ENCODE measurements at places on chromosomes 11 and 22. TPM values are rescaled to one million over a fixed set of nuclear protein-coding genes. Genes with fewer than 3 reads are reported as not detected.

PKDREJ gene
- not detected for total RNA-seq

KRTAP5-8 gene
- not detected for total RNA-seq

- DNase-seq, result no peak
These were observed 2.7 kb upstream of the VPS37C start for GRCh38 chr11:61163714-61164605.

OR51B2 gene
- total RNA-seq, result not detected

GRCh38 chr11:1642288-1643145 lies 12.9 kb downstream of the KRTAP5-5 start:
- no peak for DNase-seq

RBM4B gene
- 15.6 TPM for total RNA-seq

DNA sequence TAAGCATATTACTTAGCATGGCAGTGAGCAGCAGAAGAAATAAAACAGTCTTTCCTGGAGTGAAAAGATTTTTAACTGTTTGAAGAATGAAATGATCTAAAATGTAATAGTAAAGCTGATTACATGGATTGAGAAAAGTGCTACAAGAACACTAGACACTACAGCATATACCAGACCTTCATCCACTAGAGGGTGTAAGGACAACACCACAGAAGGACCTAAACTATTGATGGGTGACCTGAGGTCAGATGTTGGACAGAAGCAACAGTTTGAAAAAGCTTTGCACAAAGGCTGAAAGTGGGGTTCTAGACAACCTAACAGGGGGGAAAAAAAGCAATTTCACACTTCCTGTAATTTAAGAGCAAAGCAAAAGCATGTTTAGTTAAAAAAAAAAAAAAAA lies 97.7 kb downstream of the RBFOX2 start:
- no peak for DNase-seq

TESMIN gene
- 1.4 TPM for total RNA-seq
